ENCODE measurements at places on chromosomes 1 and 21. TPM values are rescaled to one million over a fixed set of nuclear protein-coding genes. Genes with fewer than 3 reads are reported as not detected.

CYP2J2 gene
- 0.25 TPM for total RNA-seq

NLRP3 gene
- total RNA-seq = not detected

MMEL1 gene
- 3.6 TPM for total RNA-seq

ZSCAN20 gene
- 5.5 TPM for total RNA-seq

ASCL5 gene
- total RNA-seq = not detected

SPATC1L gene
- 4.8 TPM for total RNA-seq

PRKAA2 gene
- 1.7 TPM for total RNA-seq

DDR2 gene
- total RNA-seq = 2.1 TPM

DPH5 gene
- 20.2 TPM for total RNA-seq

HSD11B1 gene
- total RNA-seq = not detected

PYHIN1 gene
- not detected for total RNA-seq

TRIM58 gene
- total RNA-seq = 0.25 TPM

PGLYRP3 gene
- total RNA-seq = not detected

VANGL2 gene
- total RNA-seq = not detected

E2F2 gene
- total RNA-seq = 1.9 TPM

DDX59 gene
- 9.6 TPM for total RNA-seq

IL6R gene
- 12.7 TPM for total RNA-seq

A3GALT2 gene
- total RNA-seq = not detected

DRAXIN gene
- total RNA-seq = 0.64 TPM

HSPA6 gene
- 1.5 TPM for total RNA-seq

PADI2 gene
- total RNA-seq = under 0.01 TPM

LRRC38 gene
- total RNA-seq = 0.13 TPM

TMCO2 gene
- not detected for total RNA-seq

ARHGEF19 gene
- 4.0 TPM for total RNA-seq

NEK2 gene
- 18.5 TPM for total RNA-seq

HRNR gene
- total RNA-seq = not detected

SPATA21 gene
- not detected for total RNA-seq

OPTC gene
- total RNA-seq = not detected

NCSTN gene
- 50.7 TPM for total RNA-seq

OR14A2 gene
- not detected for total RNA-seq

NFASC gene
- total RNA-seq = under 0.01 TPM

PTCH2 gene
- total RNA-seq = under 0.01 TPM

FAM43B gene
- under 0.01 TPM for total RNA-seq

CD1E gene
- total RNA-seq = not detected

LYPD8 gene
- total RNA-seq = not detected

CNN3 gene
- 498 TPM for total RNA-seq

CLCA4 gene
- not detected for total RNA-seq

UTS2 gene
- not detected for total RNA-seq

PTGS2 gene
- total RNA-seq = 19.5 TPM

MGST3 gene
- total RNA-seq = 165 TPM

KCNJ9 gene
- not detected for total RNA-seq

MAP3K7CL gene
- total RNA-seq = 2.0 TPM

ANKRD35 gene
- under 0.01 TPM for total RNA-seq

PFDN2 gene
- total RNA-seq = 27.7 TPM

KRTAP19-3 gene
- not detected for total RNA-seq

RCSD1 gene
- 21.4 TPM for total RNA-seq

All from dermis microvascular lymphatic vessel endothelial cell (primary cell).